Foreskin melanocyte (primary cell): ENCODE measurements at places on chromosomes 12 and 14.

DNA sequence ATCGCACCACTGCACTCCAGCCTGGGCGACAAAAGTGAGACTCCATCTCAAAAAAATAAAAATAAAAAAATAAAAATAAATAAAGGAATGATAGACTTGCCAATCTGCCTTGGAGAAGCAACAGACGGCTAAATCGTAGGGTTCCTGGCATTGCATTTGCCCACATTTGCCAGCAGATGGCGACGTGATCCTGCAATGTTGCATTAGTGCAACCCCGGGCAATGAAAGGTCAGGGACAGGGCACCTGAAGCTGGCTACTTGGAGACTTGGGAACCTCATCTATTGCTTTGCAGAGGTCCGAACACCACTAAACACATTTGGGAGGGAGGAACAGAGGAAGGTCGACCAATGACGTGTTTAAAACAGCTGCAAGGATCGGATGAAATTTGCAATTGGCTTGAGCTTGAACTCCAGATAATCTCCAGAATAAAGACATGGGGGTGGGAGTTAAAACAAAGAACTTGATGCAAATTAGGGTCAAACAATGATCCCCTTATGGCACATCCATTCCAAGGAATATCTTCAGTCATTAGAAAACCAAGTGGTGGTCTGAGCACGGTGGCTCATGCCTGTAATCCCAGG, 34.6 kb downstream of the SPRING1 start:
- peak; percentile 48 for DNase-seq

GRCh38 chr12:24415934-24416333, 466.5 kb upstream of the SOX5 start:
- no peak for DNase-seq

GRCh38 chr12:40618636-40619035, 73.6 kb upstream of the CNTN1 start:
- no peak for DNase-seq

DNA sequence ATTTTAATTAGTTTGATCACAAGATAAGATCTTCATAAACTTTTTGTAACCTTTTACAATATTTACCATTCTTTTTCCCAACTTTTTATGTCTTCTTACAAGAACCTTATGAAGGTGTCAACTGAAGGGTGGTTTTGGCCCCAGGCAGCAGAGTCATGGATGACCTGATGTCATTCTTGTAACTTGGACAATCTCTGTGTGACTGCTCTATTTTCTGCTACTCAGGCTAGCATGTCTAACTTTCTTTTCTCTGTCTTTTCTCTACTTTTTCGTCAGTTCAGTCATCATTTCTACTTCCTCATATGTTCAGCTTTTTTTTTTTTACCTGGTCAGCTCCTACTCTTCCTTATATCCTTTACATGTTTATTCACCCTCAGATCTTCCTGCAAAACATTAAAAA, 150.7 kb upstream of the PTPRQ start:
- DNase-seq, result no peak

DNA sequence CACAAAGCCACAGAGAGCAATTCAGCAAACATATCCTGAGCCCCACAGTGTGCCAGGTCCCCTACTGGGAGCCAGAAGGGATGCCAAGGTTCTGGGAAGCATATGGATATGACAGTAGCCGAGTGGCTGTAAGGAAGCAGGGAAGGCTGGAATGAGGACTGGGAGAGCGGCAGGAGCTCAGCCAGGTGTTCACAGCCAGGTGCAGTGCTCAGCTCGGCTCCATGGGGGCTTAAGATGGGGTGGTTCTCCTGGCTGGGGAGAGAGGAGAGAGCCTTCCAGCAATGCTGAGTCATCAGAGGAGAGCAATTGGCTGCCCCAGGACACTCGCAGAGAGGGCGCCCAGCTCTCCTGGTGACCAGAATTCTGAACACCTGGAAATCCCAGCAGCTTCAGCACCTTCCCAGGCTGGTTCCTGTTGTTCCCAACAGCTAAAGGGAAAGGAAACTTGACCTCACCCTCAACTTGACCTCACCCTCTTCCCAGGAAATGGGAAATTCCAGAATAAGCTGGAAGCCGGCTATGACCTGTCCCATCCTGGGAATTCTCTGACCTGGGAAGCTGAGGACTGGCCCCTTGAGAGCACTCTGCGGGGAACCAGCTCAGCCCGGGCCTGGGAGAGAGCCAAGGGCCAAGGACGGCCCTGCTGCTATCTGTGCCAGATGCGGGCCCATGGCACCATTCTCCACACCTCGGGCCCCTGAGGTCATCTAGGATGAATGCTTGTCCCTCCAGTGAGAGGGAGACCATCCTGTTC, 34.6 kb downstream of the SLC6A12 start:
- DNase-seq, result no peak

DNA sequence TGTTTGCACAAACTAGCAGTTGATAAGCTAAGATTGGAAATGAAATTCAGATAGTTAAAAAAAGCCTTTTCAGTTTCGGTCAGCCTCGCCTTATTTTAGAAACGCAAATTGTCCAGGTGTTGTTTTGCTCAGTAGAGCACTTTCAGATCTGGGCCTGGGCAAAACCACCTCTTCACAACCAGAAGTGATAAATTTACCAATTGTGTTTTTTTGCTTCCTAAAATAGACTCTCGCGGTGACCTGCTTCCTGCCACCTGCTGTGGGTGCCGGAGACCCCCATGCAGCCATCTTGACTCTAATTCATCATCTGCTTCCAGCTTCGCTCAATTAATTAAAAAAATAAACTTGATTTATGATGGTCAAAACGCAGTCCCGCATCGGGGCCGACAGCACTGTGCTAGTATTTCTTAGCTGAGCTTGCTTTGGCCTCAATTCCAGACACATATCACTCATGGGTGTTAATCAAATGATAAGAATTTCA, 335.6 kb downstream of the TMEM121 start:
- no peak for DNase-seq

DNA sequence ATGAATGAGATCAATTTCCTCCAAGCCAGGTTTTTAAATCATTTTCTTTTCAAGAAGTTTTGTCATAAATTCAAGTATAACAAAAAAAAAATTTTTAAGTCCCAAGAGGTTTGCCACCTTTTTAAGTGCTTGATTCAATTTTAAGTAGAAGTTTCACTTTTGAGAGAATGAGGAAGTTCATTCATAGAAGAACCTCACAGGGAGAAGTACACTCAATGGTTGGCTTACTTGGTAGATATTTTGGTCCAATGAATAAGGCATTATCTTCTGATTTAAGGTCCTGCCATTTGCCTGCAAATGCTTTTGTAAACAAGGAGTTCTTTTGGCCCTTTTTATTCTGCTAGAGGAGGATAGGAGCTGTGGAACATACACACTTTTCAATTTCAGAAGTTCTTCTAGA, 96.7 kb upstream of the NOVA1 start:
- no peak for DNase-seq

- DNase-seq, result no peak
These were observed 372.2 kb downstream of the GXYLT1 start for GRCh38 chr12:41772478-41772877.

DNA sequence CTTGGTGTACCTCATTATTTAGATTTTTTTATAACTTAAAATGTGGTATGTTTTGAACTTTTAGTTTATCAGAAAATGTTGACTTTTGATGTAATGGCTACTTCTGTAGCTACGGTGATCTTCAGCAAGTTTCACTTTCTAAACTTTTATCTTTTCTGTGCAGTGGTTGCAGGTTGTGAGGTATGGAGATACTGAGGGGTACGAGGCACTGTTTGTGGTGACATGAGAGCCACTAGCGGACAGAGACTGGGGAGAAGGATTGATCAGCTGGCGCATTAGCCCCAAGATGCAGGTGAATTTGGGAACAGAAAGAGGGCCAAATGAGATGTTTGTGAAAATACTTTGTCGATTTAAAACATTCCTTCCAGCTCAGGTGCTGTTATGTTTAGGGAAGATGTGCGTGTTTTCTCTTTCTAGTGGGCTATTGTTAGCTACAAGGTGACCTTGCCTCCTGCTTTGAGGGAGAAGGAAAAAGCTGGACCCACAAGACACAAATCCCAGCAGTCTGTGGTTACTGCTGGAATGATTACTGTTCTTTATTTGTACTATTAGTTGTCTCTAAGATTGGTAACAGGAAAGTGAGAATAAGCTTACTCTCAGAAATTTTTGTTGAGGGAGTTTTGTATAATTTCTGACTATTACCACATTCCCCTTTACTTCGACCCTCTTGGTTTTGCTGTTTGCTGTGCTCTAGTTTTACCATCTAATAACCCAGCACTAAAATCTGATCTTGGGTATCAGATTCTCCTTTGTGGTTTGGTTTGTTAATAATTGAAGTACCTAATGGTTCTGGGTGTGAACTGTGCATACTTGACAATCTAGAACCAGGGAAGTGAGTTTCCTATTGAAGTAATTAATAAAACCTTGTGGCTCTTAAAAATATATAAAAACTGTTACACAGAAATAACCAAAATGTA, 61.7 kb downstream of the FBXO34 start:
- DNase-seq, result no peak

DNA sequence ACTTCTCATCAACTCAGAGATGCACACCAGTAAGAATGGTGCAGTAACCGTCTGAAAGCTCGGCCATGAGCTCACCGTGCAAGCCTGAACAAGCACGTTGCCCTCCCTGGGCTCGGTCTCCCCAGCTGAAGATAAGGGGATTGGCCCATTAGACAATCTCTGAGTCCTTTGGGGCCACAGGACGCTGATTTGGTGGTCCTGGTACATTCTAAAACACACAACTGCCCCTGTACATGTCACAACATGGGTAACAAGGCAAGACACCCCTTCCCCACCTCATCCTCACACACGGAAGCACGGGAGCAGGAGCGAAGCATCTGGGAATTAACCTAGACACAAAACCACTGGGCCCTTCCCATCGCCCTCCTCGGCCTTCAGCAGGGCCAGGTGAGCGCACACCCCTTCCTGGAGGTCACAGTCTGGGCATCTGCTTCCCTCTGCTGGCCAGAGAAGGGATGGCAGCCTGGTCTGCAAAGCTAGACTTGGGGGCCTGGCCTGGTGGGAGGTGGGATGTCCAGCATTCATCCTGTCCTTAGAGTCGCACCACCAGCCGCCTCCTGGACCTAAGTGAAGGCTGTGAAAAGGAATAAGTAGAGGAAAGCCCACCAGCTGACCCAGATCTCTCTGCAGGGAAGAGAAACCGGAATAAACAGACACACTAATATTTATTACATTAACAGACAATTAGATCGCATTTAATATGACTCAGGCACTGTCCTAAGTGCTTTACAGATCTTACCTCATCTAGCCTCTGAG, 18.9 kb upstream of the SMUG1 start:
- no peak for DNase-seq
